ENCODE measurements at places on chromosomes 16 and 17.

GRCh38 chr17:34259146-34259545 lies 4.1 kb downstream of the CCL2 start:
- DNase-seq: no peak

DNA sequence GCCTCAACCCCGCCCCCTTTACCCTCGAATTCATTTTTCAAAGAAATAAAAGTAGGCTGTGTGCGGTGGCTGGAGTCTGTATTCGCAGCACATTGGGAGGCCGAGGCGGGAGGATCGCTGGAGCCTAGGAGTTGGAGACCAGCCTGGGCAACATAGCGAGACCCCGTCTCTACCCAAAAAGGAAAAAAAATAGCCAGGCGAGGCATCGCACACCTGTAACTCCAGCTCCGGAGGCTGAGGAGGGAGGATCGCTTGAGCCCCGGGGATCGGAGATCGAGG lies 671 bp upstream of the TOP2A start:
- DNase-seq: peak; percentile 14

- no peak for DNase-seq
Measured at GRCh38 chr17:36686123-36686669, 84.8 kb downstream of the MRM1 start.

- DNase-seq: no peak
Measured at GRCh38 chr16:47565454-47565853, 104.3 kb downstream of the PHKB start.

- no peak for DNase-seq
Measured at GRCh38 chr17:57585341-57586195, 159.5 kb downstream of the CCDC182 start.

GRCh38 chr16:22813223-22813947 lies 577 bp upstream of the HS3ST2 start:
- DNase-seq: peak; percentile 17
